ENCODE measurements at places on chromosomes 1 and 21. TPM values are rescaled to one million over a fixed set of nuclear protein-coding genes. Genes with fewer than 3 reads are reported as not detected.

GRCh38 chr1:217660353-217661062 is 29.4 kb downstream of the SPATA17 start:
- no peak for DNase-seq

The GSTM1 gene
- total RNA-seq = 0.42 TPM

DNA sequence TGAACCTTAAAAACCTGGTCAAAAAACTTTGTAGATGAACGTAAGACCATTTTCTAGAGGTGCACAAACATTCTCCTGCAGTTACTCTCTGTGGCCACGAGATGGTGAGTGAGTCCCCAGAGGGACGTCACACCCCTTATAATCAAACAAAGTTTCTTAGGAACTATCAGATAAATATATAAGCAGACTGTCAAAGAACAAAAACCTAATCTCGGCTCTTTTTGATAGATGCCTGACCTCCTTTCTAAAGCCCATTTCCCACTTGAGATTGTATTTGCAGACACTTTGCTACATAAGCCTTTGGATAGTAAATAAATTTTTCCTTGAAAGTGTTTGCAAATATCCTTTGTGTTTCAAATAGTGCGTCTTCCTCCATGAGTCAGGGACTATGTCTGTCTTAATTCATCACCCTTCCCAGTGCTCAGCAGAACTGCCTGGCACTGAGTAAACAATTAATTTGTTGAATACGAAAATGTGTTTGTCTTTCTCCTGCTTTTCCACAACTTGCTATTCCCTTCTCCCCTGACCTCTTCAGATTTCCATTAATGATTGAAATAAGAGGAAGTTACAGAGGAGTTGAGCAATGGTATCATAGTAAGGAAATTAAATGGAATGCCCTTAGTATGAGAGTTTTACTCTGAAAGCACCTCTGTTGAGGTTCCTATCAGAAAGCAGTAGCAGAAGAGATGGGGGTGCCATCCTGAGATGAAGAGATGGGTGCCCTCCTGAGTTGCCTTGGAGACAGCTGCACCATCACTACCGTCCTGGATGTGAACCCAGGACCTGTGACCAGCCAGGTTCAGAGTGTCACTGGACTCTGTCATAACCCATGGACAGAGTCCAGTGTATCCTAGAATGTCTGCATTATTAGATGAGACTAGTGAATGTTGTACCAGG is 57.8 kb upstream of the RAVER2 start:
- DNase-seq = no peak

- DNase-seq = no peak
Observed at GRCh38 chr1:99327357-99327756, 63.1 kb downstream of the PLPPR4 start.

All from psoas muscle (tissue), 8 donors.